Mesothelial cell of epicardium (in vitro differentiated cells): ENCODE measurements at places on chromosomes 5 and 9. TPM values are rescaled to one million over a fixed set of nuclear protein-coding genes. Genes with fewer than 3 reads are reported as not detected.

Gene SLC36A2
- total RNA-seq: not detected in 3 replicates

Gene PCDHB11
- 6.1 to 6.6 TPM (median 6.4 TPM) in 3 replicates for total RNA-seq

Gene KIF12
- total RNA-seq: 3.3 to 5.2 TPM (median 4.7 TPM) in 3 replicates

Gene GNA14
- 0.11 to 0.22 TPM (median 0.20 TPM) in 3 replicates for total RNA-seq

Gene OR13D1
- not detected in 3 replicates for total RNA-seq

Gene TMEM141
- total RNA-seq: 70.4 to 72.4 TPM (median 71.7 TPM) in 3 replicates

Gene SPINK13
- not detected in 3 replicates for total RNA-seq

Gene IFNE
- 1.6 to 2.0 TPM (median 1.7 TPM) in 3 replicates for total RNA-seq

Gene NOL6
- total RNA-seq: 37.7 to 38.4 TPM (median 37.9 TPM) in 3 replicates

Gene MAMDC2
- 0.49 to 0.58 TPM (median 0.52 TPM) in 3 replicates for total RNA-seq

Gene TMEFF1
- total RNA-seq: 19.6 to 25.5 TPM (median 24.3 TPM) in 3 replicates

Gene ARHGEF37
- 9.1 to 10.1 TPM (median 10.0 TPM) in 3 replicates for total RNA-seq

Gene CCDC69
- 4.7 to 5.5 TPM (median 4.8 TPM) in 3 replicates for total RNA-seq

Gene OR13C2
- not detected in 3 replicates for total RNA-seq

Gene PAEP
- not detected in 3 replicates for total RNA-seq

Gene TPRN
- 16.7 to 18.5 TPM (median 17.6 TPM) in 3 replicates for total RNA-seq

Gene CCL21
- not detected in 3 replicates for total RNA-seq

Gene GPRIN1
- total RNA-seq: 1.0 to 1.3 TPM (median 1.1 TPM) in 3 replicates

Gene ST8SIA4
- total RNA-seq: 6.6 to 9.7 TPM (median 9.6 TPM) in 3 replicates

Gene FOXE1
- not detected in 3 replicates for total RNA-seq

Gene FBXO10
- total RNA-seq: 22.0 to 26.6 TPM (median 24.1 TPM) in 3 replicates
